ENCODE measurements at places on chromosomes 6 and 20.

- DNase-seq, result peak; percentile 54
These were observed 55.9 kb downstream of the MAP3K5 start for GRCh38 chr6:136736281-136736960.

GRCh38 chr6:14818422-14818884 is 427.4 kb upstream of the JARID2 start:
- no peak for DNase-seq

- DNase-seq, result peak; percentile 15
These were observed 48.7 kb downstream of the PDYN start for GRCh38 chr20:1945134-1945618.

DNA sequence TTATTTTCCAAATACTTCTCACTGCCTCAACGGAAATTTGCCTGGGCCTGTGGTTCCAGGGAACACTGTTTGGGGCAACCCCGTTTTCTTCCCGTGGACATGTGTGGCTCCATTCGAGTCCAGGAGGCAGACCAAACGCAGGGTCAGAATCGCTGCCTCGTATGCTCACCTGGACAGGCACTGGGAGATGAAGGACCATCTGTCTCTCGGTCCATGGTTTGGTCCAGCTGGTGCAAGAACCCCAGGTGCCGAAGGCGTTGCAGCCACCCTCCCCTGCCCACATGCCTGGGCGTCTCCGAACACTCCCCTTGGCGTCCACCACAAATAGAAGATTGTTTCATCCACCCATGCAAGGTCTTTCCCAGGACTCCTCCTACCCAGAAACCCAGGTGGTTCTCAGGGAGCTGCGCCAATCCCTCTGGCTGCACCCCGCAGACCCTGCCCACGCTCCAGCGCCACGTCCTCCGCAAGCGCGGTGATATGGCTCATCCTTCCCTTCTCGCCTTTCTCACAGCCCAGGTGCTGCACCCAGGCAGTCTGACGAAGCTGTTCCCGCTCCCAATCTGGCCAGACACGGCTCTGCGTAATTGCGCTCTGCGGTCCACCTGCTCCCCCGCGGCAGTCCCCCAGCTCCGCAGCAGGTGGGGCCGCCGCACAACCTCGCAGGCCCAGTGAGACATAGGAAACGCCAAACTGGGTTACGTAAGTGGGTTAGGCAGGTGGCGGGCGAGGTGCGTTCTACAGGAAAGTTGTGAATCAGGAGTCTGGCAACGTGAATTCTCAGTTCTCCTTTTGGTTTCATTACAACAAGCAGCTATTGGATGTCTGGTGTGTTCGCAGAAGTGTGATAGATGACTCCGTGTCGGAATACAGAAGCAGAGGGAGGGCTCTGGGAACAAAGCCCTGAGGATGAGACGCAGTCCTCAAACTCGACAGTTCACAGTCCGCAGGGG is 146.2 kb upstream of the ECI2 start:
- peak; percentile 22 for DNase-seq

- no peak for DNase-seq
These were observed 1.9 kb downstream of the STMND1 start for GRCh38 chr6:17103715-17104114.

GRCh38 chr6:117534974-117535373 is 52.5 kb downstream of the DCBLD1 start:
- no peak for DNase-seq

GRCh38 chr6:134675110-134676054 is 274.5 kb downstream of the ALDH8A1 start:
- no peak for DNase-seq

DNA sequence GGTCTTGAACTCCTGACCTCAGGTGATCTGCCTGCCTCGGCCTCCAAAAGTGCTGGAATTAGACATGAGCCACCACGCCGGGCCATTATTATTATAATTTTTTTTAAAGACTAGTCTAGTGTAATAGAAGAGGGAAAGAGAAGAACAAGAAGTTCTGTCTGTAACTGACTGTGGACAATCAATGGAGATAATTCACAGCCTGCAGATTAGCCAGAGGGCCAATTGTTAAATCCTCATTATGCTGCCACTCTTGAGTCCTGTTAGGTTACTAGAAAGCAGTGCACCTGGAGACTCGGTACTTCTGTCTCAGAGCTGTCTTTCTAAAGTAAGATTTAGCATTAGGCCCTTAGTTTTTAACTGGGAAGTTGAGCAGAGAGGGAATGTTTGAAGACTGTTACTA is 37.5 kb downstream of the CARMIL1 start:
- DNase-seq, result no peak

DNA sequence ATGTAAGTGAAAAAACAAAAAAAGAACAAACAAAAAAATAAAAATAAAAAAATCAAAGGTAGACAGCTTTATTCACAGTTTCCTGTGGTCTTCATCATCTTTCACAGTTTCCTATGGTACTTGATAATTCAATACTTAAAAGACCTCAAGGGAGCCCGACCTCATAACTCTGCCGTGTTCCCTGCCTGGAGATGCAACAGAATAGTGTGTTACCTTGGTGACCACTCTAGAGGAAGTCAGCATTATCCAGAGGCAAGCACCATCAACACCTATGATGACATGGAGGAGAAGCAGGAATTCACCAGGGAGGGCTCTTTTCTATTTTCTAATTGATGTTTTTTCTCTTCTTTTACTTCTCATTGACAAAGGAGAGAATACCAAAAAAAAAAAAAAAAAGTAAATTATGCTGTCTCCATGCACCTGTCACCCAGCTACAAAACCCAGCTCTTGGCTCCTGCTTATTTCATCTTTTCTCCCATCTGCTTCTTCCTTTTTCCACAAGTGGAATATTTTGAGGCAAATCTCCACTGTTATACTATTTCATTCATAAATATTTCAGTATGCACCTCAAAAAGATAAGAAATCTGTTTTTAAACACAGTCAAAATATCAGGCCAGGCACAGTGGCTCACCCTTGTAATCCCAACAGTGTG is 95.8 kb upstream of the STXBP5 start:
- no peak for DNase-seq

DNA sequence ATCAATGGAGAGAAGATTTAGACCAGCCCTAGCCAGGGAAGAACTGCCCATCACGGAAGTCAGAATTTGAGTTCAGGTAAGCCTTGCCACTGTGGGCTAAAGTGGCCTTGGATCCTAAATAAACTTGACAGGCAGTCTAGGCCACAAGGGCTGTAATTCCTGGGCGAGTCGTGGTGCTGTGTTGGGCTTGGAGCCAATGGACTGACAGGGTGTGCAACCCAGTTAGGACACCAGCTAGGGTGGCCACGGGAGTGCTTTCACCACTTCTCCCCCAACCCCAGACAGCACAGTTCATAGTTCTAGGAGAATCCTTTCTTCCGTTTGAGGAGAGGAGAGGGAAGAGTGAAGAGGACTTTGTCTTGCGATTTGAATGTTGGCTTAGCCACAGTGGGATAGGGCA is 422.4 kb downstream of the DOK5 start:
- DNase-seq, result no peak

- no peak for DNase-seq
These were observed 392.2 kb downstream of the C6orf118 start for GRCh38 chr6:164917211-164917610.

DNA sequence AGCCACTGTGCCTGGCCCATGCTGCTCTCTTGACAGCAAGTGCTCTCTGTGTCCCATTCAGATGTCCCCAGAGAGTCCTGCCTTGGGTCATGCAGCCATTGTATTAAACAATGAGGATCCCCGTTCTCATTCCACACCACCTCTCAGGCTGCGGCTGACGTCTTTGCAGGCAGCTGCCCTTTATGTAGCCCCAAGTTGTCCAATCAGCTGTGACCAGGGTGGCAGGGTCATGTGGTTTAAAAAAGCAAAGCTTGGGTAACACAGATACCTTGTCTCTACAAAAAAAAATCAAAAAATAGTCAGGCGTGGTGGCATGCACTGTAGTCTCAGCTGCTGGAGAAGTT is 13.2 kb downstream of the GCNT2 start:
- no peak for DNase-seq

GRCh38 chr6:107931894-107932293 is 26.1 kb downstream of the SEC63 start:
- DNase-seq, result no peak

DNA sequence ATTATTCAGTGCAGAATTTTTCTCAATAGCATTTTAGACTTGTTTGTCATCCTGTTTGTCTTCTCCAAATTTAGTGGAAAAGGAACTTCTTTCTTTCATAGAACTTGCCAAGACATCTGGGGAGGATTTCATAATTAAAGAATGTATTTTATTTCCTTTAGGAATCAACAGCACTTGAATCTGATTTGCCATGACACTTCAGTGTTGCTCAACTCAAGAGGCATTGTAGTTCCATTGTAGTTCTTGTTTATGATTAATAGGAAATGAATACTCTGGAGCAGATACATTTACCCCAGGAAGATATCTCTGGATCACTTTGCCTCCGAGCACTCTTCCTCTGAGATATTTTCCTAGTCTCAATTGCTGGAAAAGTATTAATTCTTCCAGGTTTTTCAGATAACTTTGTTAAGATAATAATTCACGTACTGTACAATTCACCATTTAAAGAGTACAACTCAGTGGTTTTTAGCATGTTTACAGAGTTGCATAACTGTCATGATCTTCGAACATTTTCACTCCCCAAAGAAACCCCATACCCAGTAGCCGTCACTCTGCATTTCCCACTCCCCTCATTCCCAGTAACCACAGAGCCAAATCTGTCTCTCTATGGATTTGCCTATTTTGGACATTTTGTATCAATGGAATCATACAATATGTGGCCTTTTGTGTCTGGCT is 29.7 kb downstream of the AKAP12 start:
- DNase-seq, result peak; percentile 87

GRCh38 chr6:127094791-127095190 is 23.7 kb upstream of the RSPO3 start:
- DNase-seq, result no peak

DNA sequence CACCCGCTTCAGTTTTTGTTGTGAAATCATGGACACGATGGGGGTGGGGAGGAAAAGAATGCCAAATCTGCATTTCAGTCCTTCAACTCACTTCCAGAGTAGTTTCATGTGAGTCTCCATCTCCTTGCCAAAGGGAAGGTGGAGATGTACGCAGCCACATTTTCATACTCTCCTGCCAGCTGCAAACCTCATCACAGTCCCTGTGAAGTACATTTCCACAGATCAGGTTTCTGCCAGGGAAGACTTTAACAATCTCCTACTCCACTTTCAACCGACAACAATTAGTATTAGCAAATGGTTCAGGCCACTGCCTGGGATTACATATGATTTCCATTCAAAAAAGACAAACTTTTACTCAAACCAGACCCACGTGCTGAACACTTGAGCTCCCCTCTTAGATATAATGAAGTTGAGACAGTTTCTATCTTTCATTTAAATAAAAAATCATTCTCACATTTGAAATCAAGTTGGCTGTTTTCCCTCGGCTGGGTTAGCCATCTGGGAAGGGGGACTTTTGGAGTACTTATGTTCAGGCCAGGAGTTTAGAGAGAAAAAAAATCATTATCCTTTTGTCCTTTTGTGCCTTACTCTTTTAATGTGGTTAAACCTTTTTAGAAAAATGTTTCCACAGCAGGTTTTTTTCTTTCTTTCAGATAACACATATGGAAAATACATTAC is 51.0 kb upstream of the CEP162 start:
- peak; percentile 28 for DNase-seq

DNA sequence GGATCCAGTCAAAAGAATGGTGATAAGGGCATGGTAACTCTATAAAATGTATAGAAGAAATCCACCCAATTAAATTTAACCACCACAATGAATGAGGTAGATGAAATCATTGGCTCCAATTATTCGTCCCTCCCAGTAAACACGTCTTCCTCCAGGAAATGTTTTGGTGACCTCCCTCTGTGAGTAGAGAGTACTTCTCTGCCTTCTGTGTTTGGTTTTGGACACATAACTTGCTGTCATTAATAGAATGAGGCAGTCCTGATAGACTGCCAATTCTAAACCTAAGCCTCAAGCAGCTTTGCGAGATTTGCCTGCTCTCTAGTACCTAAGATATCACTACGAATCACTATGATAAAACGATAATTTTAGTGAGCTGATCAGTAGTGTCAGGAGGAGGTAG is 632.8 kb downstream of the HDGFL1 start:
- no peak for DNase-seq

- no peak for DNase-seq
These were observed 482.9 kb downstream of the GRIK2 start for GRCh38 chr6:101876431-101876830.

DNA sequence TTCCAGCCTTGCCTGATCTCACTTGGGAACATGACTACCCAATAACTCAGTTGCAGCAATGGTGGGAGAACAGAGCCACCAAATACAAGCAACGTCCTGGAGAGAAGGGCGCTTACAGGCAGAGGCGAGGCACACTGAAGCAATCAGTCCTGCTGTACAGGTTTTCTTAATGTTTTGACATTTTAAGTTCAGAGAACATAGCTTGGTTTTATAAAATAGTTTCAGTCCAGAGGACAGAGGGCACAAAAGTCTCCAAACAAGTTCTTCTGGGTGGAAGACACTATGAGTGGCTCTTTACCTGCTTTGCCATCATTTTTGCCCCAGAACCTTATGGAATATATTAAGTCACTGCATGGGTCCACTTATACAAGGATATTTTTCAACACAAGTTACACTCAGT is 103.4 kb upstream of the KCNG1 start:
- DNase-seq, result no peak

DNA sequence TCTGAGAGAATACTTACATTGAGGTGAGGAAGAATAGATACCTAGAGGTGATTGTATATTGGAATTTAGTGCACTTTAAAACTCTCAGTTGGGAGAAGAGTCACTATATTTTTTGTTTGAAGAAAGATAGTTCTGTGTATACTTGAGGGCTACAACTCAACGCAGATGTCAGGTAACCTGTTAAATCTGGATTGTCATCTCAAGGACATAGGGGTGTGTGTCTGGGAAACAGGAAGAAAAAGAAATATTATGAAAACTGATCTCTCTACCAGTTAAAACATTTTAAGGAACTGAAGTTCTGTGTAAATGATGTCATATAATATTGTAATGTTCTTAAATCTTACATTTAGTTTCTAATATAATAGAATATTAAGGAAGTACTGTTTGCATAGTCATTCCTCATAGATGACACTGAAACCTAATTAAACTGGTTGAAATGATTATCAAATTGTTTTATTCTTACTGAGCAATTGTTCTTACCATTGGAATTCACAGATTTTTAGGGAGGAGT is 86.2 kb downstream of the SMAP1 start:
- no peak for DNase-seq

GRCh38 chr20:25011261-25011660 is 18.7 kb upstream of the APMAP start:
- DNase-seq, result no peak

GRCh38 chr6:34108176-34108575 is 37.7 kb downstream of the GRM4 start:
- DNase-seq, result no peak
